T-cell (primary cell): ENCODE measurements at places on chromosomes 13 and 19.

DNA sequence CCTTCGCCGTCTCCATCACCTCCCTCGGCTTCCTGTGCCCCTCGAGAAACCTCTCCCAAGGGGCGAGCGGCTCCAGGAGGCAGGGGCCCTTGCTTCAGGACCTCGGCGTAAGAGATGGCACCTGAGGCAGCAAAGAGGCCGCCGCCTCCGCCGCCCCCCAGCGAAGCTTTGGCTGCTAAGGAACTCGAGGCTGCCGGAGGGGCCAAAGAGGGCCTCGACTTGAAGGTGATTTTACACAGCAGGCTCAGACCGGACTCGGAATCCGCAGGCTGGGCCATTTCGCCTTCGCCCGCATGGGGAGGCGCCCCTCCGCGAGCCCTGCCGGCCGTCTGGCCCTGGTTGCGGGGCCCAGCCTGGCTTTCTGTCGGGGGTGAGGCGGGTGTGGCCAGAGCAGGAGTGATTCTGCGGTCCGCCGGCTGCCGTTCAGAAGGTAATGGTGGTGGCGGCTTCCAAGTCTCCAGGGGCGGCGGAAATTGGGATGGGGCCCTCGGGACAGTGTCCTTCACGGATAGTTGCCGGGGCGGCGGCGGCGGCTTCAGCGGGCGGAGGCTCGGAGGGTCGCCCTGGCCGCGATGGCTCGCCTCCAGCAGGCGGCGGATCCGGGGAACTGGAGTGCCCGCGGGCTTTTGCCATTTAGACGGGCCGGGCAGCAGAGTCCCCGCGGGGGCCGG lies 1.4 kb downstream of the GGN start:
- H3K4me3 ChIP-seq = no peak overlapping the region
- H3K27ac ChIP-seq = no peak overlapping the region
- peaks cover 2% of the 10 kb centered on the region for H3K4me1 ChIP-seq

DNA sequence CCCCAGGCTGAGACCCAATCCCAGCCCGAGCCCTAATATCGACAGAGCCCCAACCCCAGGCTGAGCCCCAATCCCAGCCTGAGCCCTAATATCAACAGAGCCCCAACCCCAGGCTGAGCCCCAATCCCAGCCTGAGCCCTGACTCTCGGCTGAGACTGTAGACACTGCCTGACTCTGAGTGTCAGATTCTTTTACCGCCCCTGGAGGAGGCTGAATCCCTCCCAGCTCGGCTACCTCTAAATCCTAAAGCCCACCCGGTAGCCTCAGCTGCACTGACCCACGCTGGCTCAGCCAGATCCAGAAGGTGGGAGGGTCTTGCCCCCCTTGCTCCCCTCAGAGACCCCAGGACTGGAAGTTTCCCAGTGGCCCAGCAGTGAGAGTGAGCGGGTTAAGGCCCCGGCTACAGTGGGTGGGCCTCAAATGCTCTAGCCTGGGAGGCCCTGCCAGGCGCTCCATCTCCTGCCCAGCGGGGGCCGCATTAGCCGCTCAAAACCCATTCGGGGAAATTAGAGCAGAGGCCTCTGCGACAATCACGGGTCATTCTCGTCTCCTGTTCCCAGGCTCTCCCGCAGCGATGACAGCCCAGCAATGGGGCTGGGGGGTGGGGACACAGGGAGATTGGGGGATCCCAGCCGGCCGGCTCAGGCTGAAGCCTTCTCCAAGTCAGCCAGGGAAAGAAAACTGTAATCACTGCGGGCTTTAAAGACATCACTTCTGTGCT lies 43.8 kb downstream of the ZNRF4 start:
- no peaks in the 10 kb centered on the region for H3K36me3 ChIP-seq
- H3K4me1 ChIP-seq = no peaks in the 10 kb centered on the region
- no peak for DNase-seq

DNA sequence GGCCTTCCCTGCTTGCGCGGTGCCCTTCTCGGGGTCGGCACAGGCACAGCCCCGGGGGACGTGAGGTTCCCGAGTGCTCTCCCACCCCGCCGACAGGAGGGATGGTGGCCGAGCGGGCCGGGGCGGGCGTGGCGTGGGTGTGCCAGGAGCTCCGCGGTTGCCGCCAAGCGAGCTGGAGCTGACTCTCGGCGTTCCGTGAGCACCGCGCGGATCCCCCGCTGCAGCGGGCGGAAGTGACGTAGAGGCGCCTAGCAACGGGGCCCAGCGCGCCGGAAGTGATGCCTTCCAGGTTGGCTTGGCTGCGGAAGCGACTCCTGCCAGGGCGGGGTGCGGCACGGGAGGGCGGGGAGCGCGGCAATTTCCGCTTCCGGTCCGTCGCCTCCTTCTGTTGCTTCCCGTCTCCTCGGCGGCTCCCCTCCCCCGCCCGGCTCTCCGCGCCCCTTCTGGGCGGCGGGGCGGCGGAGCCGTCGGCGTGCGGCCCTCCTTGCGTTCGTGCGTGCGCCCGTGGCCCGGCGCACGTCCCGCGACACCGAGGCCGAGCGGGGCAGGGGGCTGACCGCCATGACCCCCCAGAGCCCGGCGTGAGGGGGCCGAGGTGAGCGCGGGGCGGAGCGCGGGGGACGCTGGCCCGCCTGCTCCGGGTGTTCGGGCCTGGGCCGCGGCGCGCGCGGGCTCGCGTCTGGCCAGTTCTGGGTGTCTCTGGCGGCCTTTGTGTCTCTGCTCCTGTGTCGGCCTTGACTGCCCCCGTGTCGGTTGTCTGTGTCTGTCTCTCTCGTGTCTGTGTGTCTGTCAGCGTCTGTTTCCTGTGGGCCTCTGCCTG lies at the start of gene EPN1:
Gene EPN1 (plus strand): TSS at position 386 of the 820 bp plus-strand sequence. CDS start 3,402 bp downstream, outside the sequence.
- H3K4me3 ChIP-seq = peak within 1 kb of the TSS; percentile 75
- H3K4me1 ChIP-seq = peaks cover 71% of the 10 kb centered on the region
- peak within 1 kb of the TSS; percentile 82 for H3K27ac ChIP-seq
- H3K36me3 ChIP-seq = peaks cover 34% of the 10 kb centered on the region
- peak; percentile 96 for DNase-seq
- no peaks in the 10 kb centered on the region for H3K27me3 ChIP-seq

DNA sequence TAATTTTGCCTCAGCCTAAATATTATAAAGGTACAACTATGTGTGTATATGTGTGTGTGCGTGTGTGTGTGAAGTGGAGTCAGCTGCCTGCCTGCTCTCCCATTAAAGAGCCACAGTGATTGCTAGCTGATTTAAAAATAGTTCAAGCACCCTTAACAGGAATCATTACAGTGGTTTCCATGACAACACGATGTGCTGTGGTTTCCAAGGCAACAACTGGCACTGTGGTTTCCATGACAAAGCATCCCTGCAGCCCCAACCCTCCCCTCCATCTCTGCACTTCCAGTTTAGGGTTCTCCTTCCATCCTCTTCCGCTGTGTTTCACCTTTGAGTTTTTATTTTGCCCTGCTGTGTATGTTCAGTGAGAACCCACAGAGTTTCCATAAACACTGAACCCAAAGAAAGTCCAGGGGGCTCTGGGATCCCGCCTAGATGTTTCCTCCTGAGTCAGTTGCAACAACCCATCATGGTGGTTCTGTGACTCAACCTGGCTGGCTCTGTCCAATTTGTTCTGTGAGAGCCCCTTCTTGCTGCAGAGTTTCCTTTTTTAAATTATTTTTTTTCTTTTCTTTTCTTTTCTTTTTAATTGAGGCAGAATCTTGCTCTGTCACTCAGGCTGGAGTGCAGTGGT lies 7.1 kb upstream of the PNMA8A start:
- H3K4me3 ChIP-seq = no peak overlapping the region
- no peaks in the 10 kb centered on the region for H3K4me1 ChIP-seq
- peaks cover 46% of the 10 kb centered on the region for H3K27me3 ChIP-seq

DNA sequence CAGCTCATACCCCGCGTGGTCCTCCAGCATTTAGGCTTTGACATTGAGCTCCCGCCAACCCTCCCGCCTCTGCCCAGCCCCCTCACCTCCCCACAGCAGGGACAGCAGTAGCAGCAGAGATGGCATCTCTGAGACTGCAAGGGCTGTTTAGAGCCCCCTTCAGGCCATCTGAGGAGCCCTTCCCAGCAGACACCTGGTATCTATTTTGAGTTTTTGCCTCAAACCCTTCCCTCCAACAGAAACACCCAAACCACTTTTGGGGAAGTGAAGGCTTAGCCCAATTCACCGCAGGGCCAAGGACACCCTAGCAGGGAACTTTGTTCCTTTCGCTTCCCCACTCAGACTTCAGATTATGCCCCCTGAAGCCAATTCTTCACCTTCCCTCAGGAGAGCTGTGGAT lies 6.3 kb upstream of the ZNF175 start:
- no peak for DNase-seq
- no peak overlapping the region for H3K27ac ChIP-seq
- H3K36me3 ChIP-seq = no peaks in the 10 kb centered on the region
- peaks cover 9% of the 10 kb centered on the region for H3K27me3 ChIP-seq

GRCh38 chr13:95588721-95589120 lies 36.2 kb downstream of the CLDN10 start:
- no peak overlapping the region for H3K4me3 ChIP-seq
- no peak overlapping the region for H3K27ac ChIP-seq
- H3K36me3 ChIP-seq = no peaks in the 10 kb centered on the region

DNA sequence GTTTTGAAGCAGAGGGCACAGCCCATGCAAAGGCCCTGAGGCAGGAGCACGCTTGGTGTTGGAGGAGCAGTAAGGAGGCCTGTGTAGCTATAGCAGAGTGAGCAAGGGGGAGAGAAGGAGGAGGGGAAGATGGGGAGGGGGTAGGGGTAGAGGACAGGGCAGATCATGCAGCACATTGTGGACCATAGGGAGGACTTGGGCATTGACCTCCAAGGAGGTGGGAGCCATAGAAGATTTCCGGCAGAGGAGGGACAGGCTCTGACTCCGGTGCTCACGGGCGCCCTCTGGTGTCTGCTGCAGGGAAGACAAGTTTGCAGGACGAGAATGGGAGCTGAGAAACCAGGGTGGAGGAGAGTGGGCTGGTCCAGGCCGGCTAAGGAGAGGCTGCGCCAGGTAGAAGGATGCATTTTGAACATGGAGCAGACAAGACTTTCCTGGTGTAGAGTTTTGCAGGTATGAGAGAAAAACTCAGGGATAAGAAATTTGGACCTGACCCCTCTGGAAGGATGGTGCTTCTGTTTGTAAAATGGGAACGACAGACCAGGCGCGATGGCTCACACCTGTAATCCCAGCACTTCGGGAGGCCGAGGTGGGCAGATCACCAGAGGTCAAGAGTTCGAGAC lies 13.7 kb upstream of the CREB3L3 start:
- DNase-seq = peak; percentile 79
- H3K27me3 ChIP-seq = peaks cover 10% of the 10 kb centered on the region
- H3K36me3 ChIP-seq = no peaks in the 10 kb centered on the region
- no peak overlapping the region for H3K4me3 ChIP-seq
- H3K27ac ChIP-seq = no peak overlapping the region

- H3K4me1 ChIP-seq = peaks cover 35% of the 10 kb centered on the region
- peaks cover 50% of the 10 kb centered on the region for H3K27me3 ChIP-seq
- no peaks in the 10 kb centered on the region for H3K36me3 ChIP-seq
- no peak for DNase-seq
- H3K4me3 ChIP-seq = no peak overlapping the region
Measured at GRCh38 chr19:7676376-7676775, 514 bp upstream of the MCEMP1 start.

- H3K27ac ChIP-seq = no peak overlapping the region
- H3K36me3 ChIP-seq = no peaks in the 10 kb centered on the region
- no peak for DNase-seq
Measured at GRCh38 chr19:33210266-33210940, 15.2 kb downstream of the SLC7A10 start.

DNA sequence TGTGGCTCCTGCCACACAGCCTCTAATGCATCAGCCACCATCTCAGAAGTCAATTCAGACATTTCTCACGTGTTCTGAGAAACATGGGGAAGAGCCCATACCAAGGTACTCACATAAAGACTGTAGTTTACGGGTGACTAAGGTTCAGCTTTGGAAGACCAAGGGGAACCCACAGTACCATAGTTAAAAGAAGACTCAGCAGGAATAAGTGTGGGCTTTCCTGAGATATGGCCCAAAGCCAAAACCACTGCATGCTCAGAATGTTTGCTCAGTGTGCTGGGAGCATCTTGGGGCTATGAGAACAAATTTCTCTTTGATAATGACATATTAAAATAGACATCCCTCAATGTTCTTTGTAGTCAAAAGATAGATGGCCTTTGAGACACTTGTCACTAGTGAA lies 283.8 kb downstream of the DCT start:
- no peak for DNase-seq
- H3K4me3 ChIP-seq = no peak overlapping the region
- H3K27ac ChIP-seq = no peak overlapping the region

- H3K4me1 ChIP-seq = no peaks in the 10 kb centered on the region
- no peak for DNase-seq
- no peaks in the 10 kb centered on the region for H3K27me3 ChIP-seq
- H3K27ac ChIP-seq = no peak overlapping the region
Measured at GRCh38 chr13:31543190-31543589, 196.1 kb upstream of the RXFP2 start.

- peaks cover 3% of the 10 kb centered on the region for H3K4me1 ChIP-seq
- no peaks in the 10 kb centered on the region for H3K27me3 ChIP-seq
- H3K27ac ChIP-seq = no peak overlapping the region
- no peak overlapping the region for H3K4me3 ChIP-seq
Measured at GRCh38 chr13:99486996-99487395, 14.3 kb upstream of the TM9SF2 start.

GRCh38 chr13:101523154-101524131 lies 71.0 kb downstream of the ITGBL1 start:
- H3K27me3 ChIP-seq = no peaks in the 10 kb centered on the region
- DNase-seq = no peak
- H3K4me1 ChIP-seq = peaks cover 13% of the 10 kb centered on the region
- no peak overlapping the region for H3K4me3 ChIP-seq

DNA sequence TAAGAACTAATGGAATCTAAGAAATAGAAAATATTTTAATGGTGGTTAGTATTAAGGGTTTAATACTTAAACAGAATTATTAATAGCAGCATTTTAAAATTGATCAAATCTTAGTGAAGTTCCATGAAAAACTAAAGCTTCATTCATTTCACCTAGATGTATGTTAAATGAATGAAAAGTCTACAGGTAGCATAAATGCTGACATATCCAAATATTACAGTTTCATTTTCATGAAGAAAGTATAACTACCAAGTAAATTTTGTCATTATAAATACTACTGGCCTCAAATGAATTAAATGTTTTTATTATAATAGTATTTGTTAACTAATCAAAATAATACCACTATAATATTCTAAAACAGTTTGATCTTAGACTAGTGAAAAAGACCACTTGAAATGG lies 403.3 kb downstream of the LIG4 start:
- no peak overlapping the region for H3K4me3 ChIP-seq
- H3K4me1 ChIP-seq = no peaks in the 10 kb centered on the region
- no peaks in the 10 kb centered on the region for H3K27me3 ChIP-seq
- H3K36me3 ChIP-seq = no peaks in the 10 kb centered on the region
- no peak for DNase-seq
- H3K27ac ChIP-seq = no peak overlapping the region

- H3K36me3 ChIP-seq = no peaks in the 10 kb centered on the region
- no peak for DNase-seq
- H3K27ac ChIP-seq = no peak overlapping the region
- H3K4me3 ChIP-seq = no peak overlapping the region
- no peaks in the 10 kb centered on the region for H3K27me3 ChIP-seq
Measured at GRCh38 chr13:45889590-45890243, 38.2 kb upstream of the SIAH3 start.

- no peak for DNase-seq
- no peak overlapping the region for H3K27ac ChIP-seq
- peaks cover 24% of the 10 kb centered on the region for H3K4me1 ChIP-seq
Measured at GRCh38 chr19:8311461-8312260, 3.5 kb upstream of the CD320 start.

GRCh38 chr19:49641688-49642491 lies at the start of gene SCAF1:
Gene SCAF1, plus strand, starts transcription at chr19:49642209. Its CDS starts 2,818 bp downstream, at chr19:49645027.
- H3K4me3 ChIP-seq = peak within 1 kb of the TSS; percentile 94
- peaks cover 63% of the 10 kb centered on the region for H3K4me1 ChIP-seq
- H3K36me3 ChIP-seq = peaks cover 7% of the 10 kb centered on the region
- H3K27ac ChIP-seq = peak within 1 kb of the TSS; percentile 92

GRCh38 chr13:98842070-98842469 lies 89.6 kb upstream of the SLC15A1 start:
- no peaks in the 10 kb centered on the region for H3K27me3 ChIP-seq
- no peak overlapping the region for H3K4me3 ChIP-seq
- no peaks in the 10 kb centered on the region for H3K4me1 ChIP-seq
- H3K27ac ChIP-seq = no peak overlapping the region
- H3K36me3 ChIP-seq = peaks cover 3% of the 10 kb centered on the region
- DNase-seq = no peak
